Fibroblast of the aortic adventitia (primary cell): ENCODE measurements at places on chromosomes 11 and 22.

GRCh38 chr22:50577987-50578775 lies at the start of gene CPT1B:
Gene CPT1B, minus strand, starts transcription at chr22:50578427. Its CDS starts 512 bp downstream, at chr22:50577915.
- DNase-seq: peak; percentile 22

DNA sequence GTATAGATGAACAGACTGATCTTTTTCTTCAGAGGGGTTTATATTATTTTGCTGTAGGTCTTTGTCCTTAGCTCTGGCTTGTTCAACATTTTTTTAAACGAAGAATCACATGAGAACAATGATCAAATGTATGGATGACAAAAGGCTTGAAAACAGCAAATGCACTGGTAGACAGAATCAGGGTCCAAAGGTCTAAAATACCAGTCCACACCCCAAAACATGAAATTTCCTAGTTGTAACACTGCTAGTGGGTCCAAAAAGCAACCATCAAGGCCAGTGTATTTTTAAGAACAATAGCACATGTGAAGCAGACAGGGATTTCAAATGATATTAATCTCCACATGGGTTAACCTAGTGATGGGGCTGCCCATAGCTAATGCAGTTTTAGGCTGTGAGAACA lies 162.0 kb downstream of the SWAP70 start:
- DNase-seq: no peak

GRCh38 chr11:16606784-16607674 lies 131.4 kb upstream of the C11orf58 start:
- DNase-seq: no peak

- no peak for DNase-seq
Measured at GRCh38 chr11:832529-833113, at the start of gene CD151. Gene CD151, plus strand, starts transcription at chr11:832952. Its CDS starts 3,118 bp downstream, at chr11:836070.

DNA sequence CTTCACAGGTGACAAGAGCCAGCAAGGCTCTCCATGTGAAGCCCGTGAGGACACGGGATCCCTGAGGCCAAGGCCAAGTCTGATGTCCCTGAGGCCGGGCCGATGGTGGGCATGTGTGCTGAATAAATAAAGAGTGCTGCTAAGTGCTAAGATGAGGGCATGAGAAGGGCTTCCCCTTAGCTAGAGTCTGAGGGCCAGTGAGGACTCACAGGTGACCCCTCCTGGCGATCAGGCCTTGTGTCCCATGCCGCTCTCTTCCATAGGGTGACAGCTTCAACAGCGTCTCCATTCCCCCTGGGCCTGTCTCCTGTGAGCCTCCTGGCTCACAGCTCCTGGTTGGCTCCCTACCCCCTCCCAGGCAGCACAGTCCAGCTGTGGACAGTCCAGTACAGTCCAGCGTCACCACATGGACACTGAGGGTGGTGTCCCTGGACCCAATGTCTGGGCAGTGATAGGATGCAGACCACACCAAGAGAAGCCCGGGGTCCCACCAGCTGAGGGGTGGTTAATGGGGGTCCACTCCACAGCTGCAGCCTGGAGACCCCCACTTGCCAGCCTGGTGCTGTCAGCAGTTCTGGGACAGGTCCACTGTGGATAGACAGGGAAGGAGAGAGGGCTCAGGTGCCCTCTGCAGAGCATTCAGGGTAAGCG lies 1033.2 kb downstream of the TBC1D22A start:
- DNase-seq: no peak

DNA sequence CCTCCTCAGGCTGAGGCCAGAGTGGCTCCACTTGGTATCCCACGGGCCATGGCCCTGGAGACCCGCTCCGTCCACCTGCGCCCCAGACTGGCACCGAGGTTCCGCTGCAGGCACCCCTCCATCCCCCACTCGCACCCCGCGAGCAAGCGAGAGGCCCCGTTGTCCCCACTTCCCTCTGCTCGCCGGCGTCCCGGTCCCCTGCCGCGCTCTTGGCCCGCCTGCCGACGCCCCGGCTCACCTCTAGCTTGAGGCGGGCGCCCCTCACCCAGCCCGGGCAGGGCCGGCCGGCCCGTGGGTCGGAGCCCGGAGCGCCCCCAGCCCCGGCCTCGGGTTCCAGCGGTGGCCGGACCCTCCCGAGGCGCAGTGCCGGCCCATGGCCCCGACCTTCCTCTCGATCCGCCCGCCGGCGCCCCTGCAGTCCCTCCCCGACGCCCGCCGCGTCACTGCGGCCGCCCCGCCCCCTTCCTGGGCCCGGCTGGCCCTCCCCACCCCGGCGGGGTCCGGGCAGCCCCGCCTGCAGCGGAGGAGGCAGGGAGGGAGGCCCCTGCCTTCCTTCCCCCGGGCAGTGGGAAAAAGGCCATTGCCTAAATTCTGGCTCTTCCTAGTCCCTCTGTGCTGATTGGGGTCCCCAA lies at the start of gene PITPNM1:
Gene PITPNM1 (minus strand): TSS at position 414 of the 632 bp plus-strand sequence. CDS start 1,183 bp downstream, outside the sequence.
- DNase-seq: peak; percentile 25

DNA sequence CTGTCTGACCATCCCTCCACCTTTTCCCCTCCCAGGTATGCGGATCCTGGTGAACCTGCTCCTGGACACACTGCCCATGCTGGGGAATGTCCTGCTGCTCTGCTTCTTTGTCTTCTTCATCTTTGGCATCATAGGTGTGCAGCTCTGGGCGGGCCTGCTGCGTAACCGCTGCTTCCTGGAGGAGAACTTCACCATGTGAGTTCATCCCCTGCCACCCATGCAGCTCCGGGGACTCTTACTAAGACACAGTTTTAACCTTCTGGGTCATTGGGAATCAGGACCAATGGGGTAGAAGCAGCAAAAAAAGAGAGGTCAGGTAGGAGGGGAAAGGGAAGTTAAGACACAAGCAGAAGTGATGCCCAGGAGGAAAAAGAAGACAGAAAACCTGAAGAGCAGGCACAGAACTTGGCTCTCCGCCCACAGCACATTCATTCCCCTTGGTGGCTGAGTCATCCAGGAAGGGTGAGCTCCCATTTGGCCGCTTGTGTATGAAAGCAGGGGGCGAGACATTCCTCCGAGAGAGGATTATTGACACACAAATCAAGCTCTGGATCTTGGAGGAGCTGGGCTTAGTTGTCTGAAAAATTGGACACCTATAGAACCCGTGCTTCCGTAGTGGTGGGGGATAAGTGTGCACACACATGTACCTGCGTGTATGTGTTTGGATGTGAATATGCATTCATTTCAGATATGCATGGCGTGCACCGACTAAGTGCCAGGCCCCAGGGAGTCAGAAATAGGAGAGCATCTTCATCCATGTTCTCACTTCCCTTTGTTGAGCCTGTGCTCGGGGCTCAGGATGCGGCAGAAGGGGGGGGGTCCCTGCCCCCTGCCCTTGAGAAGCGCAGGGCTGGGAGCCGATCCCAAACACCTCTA lies 64.2 kb downstream of the CACNA1I start:
- DNase-seq: peak; percentile 81
